Progenitor cell of endocrine pancreas (in vitro differentiated cells): ENCODE measurements at places on chromosomes 6 and 20.

GRCh38 chr6:151112130-151112529 lies 127.6 kb upstream of the AKAP12 start:
- H3K27ac ChIP-seq = no peak overlapping the region
- no peaks in the 10 kb centered on the region for H3K4me1 ChIP-seq
- no peaks in the 10 kb centered on the region for H3K36me3 ChIP-seq

- H3K4me3 ChIP-seq = no peak overlapping the region
- no peaks in the 10 kb centered on the region for H3K36me3 ChIP-seq
- H3K27me3 ChIP-seq = peaks cover 10% of the 10 kb centered on the region
Observed at GRCh38 chr6:40205004-40205403, 270.7 kb upstream of the MOCS1 start.

- no peaks in the 10 kb centered on the region for H3K27me3 ChIP-seq
- H3K4me1 ChIP-seq = peaks cover 29% of the 10 kb centered on the region
- H3K4me3 ChIP-seq = no peak overlapping the region
- H3K36me3 ChIP-seq = peaks cover 6% of the 10 kb centered on the region
- H3K27ac ChIP-seq = no peak overlapping the region
Observed at GRCh38 chr6:16731478-16732051, 29.7 kb downstream of the ATXN1 start.

DNA sequence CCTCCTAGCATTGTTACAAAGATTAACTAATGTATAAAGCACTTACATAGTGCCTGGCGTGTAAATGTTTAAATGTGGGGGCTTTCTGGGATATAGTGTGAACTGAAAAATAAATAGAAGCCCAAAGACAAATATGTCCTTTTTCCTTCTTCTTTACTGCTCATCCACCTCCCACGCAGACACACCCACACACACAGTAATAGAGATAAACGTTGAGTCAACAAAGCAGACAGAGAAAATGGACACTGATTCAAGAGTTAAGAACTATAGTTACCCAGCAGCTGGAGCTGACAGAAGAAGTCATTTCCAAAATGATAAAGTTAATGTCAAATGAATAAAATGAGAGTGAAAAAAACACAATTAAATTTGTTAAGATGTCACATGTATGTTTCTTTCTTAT lies 68.3 kb downstream of the FHL5 start:
- H3K4me1 ChIP-seq = peaks cover 3% of the 10 kb centered on the region
- no peak overlapping the region for H3K4me3 ChIP-seq
- H3K27me3 ChIP-seq = no peaks in the 10 kb centered on the region
- H3K27ac ChIP-seq = no peak overlapping the region

GRCh38 chr6:139939189-139939979 lies 564.9 kb upstream of the CITED2 start:
- H3K27ac ChIP-seq = no peak overlapping the region
- H3K36me3 ChIP-seq = no peaks in the 10 kb centered on the region
- DNase-seq = no peak
- peaks cover 3% of the 10 kb centered on the region for H3K4me1 ChIP-seq
